ENCODE measurements at places on chromosomes 2 and 18.

GRCh38 chr2:170813611-170814532, 2.8 kb upstream of the GAD1 start:
- DNase-seq, result no peak

DNA sequence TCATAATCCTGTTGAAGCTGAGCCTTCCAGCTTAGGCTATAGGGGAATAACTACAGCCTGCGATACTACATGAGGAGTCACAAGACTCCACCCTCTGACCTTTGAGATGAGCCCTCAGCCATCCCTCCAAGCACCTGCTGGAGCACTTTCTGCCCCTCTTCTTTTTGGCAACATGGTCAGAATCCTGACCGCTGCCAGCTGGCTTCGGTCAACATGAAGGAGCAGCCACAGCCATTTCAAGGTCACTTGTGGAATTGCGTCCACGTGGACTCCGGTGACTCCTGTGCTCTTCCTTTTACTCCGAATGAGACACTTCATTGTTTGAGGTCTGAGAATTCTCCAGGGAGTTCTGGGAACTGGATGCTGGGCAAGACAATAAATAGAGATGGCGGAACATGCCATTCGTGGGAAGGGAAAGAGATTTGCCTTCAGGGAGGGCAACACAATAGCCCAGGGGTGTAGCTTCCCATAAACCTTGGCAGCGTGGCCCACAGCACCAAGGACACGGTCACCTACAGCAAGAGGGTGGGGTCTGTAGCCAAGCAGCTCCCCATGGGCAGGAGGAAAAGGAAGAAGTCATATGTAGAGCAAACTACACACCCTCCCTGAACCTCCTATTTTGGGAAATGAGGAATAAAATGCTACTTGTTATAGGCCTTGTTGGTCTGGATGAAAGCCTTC, 73.3 kb upstream of the PPP1CB start:
- no peak for DNase-seq

DNA sequence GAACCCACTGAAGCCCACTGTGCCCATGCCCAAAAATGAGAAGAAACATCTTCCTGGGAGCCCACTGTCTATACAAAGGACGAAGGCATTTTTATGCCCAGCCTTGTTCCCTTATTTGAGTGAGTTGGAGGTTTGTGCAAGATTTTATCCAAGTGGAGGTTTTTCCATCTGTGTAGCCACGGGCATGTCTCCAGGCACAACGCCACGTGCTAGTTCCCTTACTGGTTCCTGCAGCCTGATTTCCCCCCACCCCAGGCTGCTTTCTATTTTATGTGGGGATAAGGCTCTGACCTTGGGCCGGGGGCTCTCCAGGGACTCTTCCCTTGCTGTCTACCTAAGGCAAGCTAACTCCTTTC, 22.2 kb upstream of the TXNL4A start:
- no peak for DNase-seq

- DNase-seq, result no peak
These were observed 34.8 kb downstream of the SNTG2 start for GRCh38 chr2:985317-985898.

GRCh38 chr2:2886922-2887321, 490.7 kb downstream of the EIPR1 start:
- DNase-seq, result no peak

GRCh38 chr2:37005118-37005868, 39.0 kb upstream of the STRN start:
- DNase-seq, result no peak

Measured in thymus (tissue), 14 donors.